Stimulated activated CD8-positive, alpha-beta memory T cell treated with anti-CD3 and anti-CD28 coated beads, Interleukin-15, amount 100 ng/mL, for 1 hour (primary cell): ENCODE measurements at places on chromosomes 16 and 17.

DNA sequence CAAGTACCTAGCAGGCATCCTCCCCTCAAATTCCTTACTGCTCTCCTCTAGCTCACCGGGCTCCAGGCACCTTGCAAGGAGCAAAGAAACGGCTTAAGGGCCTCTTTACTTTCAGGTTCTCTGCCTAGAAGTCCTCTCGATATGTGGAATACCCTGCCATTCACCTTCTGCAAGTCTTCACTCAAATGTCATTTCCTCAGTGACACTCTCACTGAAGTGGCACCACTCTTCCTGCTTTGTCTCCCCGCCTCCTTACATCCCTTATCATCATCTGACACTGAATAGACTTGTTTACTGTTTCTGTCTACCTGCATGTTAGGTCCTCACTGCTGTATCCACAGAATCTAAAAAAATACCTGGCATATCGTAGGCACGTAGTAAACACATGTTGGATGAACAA, 947 bp downstream of the SLC7A6OS start:
- DNase-seq, result no peak

DNA sequence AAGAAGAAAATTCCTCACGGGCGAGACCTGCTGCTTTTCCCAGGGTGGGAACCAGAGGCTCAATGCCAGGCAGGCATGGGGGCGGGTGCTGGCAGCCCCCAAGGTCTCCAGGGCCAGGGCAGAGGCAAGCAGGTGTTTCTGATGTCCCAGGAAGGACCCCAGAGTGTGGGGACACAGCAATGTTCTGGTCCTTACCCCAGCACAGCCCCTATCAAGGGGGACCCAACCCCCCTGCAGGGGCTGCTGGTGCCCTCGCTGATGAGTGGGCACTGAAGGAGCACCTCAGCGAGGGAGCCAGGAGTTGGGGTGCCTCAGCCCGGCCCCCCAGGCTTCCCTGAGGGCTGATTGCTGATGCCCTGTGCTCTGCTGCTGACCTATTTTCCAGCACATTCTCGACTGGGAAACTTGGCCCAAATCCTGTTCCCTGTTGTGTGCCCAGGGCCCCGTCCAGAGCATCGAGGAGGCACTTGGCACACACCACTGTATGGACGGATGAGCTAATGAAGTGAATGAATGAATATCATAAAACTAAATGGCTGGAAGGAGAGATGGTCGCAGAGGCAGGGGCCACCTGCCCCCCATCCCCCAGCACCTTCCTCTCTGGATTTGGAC, 2.8 kb downstream of the DBNDD1 start:
- no peak for DNase-seq

- DNase-seq, result no peak
Observed at GRCh38 chr17:74904687-74905409, 11.4 kb upstream of the FADS6 start.

DNA sequence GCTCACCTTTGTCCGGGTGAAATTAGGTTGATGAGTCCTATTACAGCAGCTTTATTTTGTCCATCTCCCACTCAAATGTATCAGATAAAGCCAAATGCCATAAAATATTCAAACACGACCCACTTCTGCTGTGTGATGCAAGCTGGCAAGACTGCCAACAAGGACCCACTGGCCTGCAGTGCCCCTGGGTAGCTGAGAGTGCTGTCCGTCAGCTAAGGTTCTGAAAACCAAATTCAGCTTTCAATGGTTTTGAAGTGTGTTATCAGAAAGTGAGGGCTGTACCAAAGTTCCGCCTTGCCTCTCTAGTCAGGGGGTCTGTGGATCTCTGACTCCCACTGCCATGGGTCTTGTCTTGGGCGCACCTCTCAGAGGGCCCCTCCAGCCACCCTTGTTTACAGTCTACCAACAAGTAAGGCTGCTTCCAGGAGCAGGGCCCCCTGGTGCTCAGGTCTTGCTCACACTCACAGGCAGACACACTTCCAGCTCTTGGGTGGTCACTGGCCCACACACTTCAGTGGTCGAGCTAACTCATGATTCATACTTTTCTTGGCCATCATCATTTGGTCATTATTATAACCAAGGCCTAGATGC, 10.5 kb upstream of the CCDC182 start:
- DNase-seq, result no peak

GRCh38 chr17:54754560-54754959, 146.1 kb upstream of the TOM1L1 start:
- DNase-seq, result no peak

DNA sequence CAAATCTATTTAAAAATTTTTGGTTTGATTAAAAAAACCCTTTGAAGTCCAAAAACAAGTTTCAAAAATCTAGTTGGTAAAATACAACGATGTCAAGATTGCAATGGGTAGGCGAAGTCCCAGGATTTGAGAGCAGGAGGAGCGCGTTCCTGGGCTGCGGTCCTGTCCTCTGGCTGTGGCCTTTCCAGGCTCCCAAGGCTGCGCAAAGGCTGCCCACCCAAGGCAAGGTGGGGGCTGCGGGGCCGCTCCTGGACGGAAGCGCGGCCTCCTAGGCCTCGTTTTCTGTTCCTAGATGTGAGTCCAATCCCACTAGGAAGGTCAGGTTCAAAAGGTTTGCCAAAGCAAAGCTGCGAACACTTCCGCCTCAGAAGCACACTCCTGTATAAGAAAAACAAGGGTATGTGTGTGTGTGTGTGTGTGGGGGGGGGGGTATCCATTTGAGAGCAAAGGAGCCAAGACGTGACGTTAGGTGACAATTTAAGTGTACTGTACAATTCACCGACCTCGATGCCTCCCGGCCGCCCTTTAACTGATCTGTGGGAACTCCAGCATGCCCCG, 9.2 kb downstream of the AHSP start:
- no peak for DNase-seq

DNA sequence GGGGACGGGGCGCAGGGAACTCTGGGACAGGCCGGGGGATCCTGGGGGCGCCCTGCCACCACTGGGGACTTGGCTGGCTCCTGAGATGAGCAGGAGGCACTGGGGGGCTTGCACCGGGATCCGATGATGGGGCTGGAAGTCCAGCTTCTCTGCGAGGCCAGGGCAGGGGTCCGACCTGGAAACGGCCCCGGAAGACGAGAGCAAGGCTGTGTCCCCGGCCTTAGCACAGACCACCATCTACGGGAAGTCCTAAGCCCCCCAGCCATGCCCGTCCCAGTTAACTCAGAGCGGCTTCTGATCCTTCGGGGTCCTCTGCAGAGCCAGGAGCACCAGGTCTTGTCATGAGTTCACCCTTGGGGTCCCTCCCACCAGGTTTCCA, 573 bp downstream of the CDT1 start:
- no peak for DNase-seq

DNA sequence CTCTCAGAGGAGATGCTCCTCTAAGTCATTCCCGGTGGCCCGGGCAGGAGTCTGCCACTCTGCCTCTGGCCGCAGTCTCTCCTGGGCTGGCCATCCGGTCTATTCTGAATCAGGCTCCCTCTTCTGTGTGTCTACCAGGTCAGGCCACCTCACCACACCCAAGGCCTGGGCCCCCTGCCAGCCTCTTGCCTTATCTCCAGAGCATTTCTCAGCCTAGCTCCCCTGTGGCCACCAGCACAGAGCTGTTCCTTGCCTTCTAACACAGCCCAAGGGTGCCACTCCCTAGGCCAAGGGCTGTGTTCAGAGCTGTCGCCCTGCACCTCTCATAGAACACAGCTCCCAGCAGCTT, 55.3 kb downstream of the MYO18A start:
- no peak for DNase-seq

- no peak for DNase-seq
Observed at GRCh38 chr16:11506741-11507305, 79.9 kb downstream of the LITAF start.

DNA sequence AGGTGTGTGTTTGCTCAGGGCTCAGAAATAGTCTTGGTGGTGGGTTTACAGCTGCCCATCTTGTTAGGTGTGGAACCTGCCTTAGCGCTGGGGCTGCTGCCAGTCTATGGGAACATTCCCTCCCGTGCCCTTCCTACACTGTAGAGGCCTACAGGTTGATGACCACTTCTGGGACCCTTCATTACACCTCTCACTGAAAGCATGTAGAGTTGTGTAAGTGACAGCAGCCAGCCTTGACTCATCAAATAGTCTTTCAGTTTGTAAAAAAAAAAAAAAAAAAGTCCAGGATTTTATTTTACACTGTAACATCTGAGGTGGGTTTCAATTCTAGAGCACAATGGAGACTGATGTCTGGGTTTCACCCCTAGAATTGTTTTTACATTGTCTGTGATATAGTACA, 193.9 kb downstream of the SPECC1 start:
- DNase-seq, result no peak

- DNase-seq, result no peak
Observed at GRCh38 chr16:58492735-58493134, 7.2 kb upstream of the NDRG4 start.

DNA sequence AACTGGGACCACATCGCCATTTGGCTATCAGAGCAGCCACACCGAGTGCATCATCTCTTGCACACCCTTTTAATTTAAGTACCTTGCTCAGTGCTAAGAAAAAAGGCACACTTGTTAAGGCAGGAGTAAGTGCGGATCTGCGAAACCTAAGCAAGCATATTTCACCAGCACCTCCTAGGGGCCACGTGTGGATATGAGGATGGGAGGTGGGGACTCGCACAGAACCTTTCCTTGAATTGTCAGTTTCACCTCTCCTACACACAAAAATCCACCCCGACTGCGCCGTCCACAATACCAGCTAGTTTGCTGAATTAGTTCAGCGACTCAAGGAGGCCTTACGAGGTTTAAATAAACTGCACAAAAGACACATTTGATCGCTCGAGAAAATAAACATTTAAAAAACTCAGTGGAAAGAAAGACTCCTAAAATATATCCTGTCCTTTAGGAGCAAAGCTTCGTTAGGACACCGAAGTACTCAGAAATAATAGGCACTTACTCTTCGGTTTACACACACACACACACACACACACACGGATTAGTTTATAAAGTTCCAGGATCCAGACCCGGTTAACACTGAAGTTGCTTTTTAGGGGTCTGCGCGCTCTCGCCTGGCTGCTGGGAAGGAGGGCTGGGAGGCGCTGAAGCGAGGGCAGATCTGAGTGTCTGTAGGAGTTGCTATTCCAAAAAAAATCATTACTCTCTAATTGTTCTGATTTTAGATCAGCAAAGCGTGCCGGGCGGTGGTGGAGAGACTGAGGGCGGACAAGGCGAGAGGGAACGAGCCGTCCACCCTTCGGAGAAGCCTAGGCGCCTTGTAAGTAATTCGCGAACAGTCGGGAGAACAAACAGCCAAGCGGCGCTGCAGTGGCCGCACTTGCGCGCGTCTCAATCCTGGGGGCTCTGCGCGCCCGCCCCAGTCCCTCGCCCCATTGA, 1.0 kb upstream of the KCNJ2 start:
- DNase-seq, result no peak

DNA sequence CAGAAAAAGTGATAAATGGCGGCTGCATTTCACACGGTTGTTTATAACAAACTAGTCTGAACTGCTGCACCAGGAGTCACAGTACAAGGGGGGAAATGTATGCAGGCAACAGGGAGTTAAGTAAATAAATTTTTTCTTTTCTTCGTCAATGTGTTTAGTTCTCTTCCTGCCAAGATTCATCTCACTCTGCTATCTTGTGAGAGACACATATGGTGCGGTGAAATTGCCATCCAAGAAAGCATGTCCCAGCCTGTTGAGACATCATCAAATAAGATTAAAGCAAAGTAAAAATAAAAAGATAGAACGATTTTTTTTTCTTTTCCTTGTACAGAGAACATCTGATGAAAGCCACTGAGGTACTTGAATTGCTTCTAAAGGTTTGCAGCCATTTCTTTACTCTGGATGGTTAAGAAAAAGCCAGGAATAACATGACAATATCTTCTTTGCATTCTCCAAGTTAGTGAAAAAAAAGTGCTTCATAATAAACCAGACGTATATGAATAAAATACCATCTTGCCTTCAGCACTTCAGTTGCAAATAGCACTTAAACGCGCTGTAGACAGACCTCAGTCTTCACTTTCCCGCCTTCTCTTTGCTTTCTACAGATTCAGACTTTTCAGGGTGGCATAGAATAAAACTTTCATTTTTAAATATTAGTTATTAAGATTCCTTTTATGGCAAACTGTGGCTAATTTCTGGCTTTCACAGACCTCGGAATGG, 506.2 kb upstream of the ZFHX3 start:
- DNase-seq, result no peak

GRCh38 chr17:78791840-78792709, 10.0 kb upstream of the CYTH1 start:
- DNase-seq, result no peak

DNA sequence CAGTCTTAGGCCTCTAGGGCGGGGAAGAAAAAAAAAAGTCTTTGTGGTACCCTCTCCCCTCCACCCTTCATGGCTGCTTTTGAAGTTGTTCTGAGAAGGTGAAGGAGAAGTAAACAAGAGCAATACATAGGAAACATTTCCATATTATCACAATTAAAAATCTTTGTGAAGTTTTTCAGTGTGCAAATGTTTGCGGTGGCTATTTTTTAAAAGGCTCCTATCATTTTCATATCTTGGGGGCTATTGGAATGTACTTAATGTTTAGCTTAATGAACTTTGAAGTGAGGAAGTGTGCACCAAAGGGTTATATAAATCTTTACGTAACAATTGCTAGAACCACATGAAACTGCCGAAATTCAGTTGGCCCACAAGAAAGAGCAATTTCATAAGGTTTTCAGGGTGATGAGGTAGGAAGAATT, 7.6 kb downstream of the NOL11 start:
- no peak for DNase-seq

DNA sequence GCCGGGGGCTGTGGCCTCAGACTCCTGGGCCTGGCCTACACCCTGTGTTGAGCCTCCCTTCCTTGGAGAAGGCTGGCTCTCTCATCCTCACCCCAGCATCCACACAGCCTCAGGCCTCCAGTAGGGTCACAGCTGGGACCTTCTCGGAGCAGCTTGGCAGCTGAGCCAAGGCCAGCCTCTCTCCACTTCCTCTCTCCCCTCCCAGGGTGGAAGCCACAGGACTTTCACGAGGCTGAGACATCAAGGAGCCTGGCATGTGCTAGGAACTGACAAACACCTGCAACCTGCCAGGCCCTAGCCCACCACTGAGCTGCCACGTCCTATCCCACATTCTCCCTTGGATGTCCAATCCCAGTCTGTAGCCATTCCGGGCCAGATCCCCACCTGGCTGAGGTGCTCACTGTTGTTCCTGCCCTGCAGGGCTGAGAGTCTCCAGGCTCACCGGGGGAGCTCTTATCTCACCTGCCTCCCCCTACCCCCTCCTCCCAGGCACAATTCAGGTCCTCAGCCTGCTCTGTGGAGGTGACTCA, 3.1 kb downstream of the MMP15 start:
- no peak for DNase-seq

GRCh38 chr17:27579304-27579703, 51.7 kb upstream of the LGALS9 start:
- no peak for DNase-seq

GRCh38 chr17:34486761-34487160, 92.6 kb upstream of the TMEM132E start:
- DNase-seq, result no peak

GRCh38 chr17:40321961-40322357, 13.0 kb downstream of the RARA start:
- no peak for DNase-seq
